ENCODE measurements at places on chromosomes 16 and 17. TPM values are rescaled to one million over a fixed set of nuclear protein-coding genes. Genes with fewer than 3 reads are reported as not detected.
A peak's percentile ranks its signal among the peaks of the same experiment; 100 is the strongest.

PRSS33 gene
- total RNA-seq = not detected

RNF112 gene
- 0.40 TPM for total RNA-seq

- no peak for DNase-seq
- no peaks in the 10 kb centered on the region for H3K27me3 ChIP-seq
- no peak overlapping the region for H3K4me3 ChIP-seq
Measured at GRCh38 chr17:62913991-62914570, 52.0 kb upstream of the TANC2 start.

GRCh38 chr17:7191571-7192270 is 12.6 kb upstream of the ASGR1 start:
- no peak overlapping the region for H3K27ac ChIP-seq
- H3K4me1 ChIP-seq = no peaks in the 10 kb centered on the region
- peaks cover 7% of the 10 kb centered on the region for H3K36me3 ChIP-seq
- DNase-seq = peak; percentile 35
- no peak overlapping the region for H3K4me3 ChIP-seq
- H3K27me3 ChIP-seq = no peaks in the 10 kb centered on the region

NSRP1 gene
- total RNA-seq = 28.5 TPM

UNK gene
- 50.3 TPM for total RNA-seq
